ENCODE measurements at places on chromosomes 6 and 20.

DNA sequence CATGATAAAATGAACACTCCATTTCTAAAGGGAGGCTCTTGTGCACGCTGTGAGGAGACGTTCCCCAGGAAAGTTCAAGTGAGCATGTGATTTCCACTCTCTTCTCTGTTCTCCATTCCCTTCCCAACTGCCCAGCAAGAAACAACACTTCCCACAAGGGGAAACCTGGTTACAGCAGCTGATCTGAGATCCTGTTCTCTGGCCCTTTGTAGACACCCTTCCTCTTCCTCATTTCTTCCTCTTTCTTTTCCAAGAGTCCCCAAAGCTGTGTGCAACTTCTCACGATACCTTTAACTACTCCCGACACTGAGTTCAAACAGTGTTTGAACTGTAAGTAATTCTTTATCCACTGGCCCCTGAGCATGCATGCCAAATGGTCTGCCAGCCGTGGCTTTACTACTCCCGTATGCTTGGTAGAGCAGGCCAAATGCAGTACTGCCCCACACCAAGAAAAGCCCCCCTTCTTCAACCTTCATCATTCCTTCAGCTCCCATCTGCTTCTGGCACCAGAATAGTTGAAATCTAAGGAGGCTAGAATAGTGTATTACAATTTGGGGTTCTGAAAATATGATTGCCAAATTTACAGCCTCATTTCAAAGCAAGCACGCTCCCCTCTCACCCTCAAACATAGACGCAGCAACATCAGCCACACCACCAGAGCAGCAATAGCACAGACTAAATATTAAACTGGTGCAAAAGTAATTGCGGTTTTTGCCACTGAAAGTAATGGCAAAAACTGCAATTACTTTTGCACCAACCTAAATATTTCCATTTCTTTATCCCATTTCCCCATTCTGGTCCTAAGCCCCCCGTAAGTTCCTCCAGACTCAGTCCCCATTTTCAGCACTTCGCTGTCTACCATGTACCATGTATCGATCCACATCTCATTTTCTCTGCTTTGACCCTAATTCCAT is 4.3 kb downstream of the HLA-DMB start:
- DNase-seq, result no peak

- DNase-seq, result no peak
Measured at GRCh38 chr20:38703526-38703925, 20.8 kb upstream of the SLC32A1 start.

- no peak for DNase-seq
Measured at GRCh38 chr6:116444092-116444491, 17.1 kb upstream of the CALHM6 start.

GRCh38 chr6:87182321-87182720 is 27.0 kb downstream of the ZNF292 start:
- no peak for DNase-seq

- DNase-seq, result no peak
Measured at GRCh38 chr6:127737768-127738167, 160.8 kb downstream of the C6orf58 start.

GRCh38 chr6:133245422-133245903 is 4.3 kb downstream of the EYA4 start:
- DNase-seq, result no peak

GRCh38 chr6:126747728-126748540 is 370.5 kb upstream of the RSPO3 start:
- no peak for DNase-seq

GRCh38 chr6:36120979-36121786 is 9.1 kb upstream of the MAPK13 start:
- DNase-seq, result peak; percentile 42

GRCh38 chr6:66226109-66226508 is 519.1 kb upstream of the EYS start:
- no peak for DNase-seq

DNA sequence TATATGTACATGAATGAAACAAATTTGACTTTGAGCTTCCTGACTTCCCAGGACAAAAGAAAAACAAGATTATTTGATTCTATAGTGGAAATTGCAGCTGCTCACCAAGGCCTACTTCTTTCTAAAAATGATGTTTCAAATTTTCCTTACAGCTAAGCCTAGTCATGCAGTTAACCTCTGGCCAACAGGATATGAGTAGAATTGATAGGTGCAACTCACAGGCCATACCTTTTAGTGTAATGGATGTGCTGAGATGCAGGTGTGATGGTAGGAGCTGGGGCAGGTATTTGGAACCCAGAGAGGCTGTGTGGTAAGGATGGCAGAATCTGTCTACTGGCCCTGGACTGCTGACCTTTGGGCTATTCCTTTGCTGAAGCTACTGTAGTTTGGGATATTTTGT is 230.9 kb upstream of the PREP start:
- no peak for DNase-seq

GRCh38 chr6:34887753-34888513 is at the start of gene TAF11:
Gene TAF11 (minus strand): TSS chr6:34888042. CDS start chr6:34887957, 85 bp downstream.
- DNase-seq, result peak; percentile 86

DNA sequence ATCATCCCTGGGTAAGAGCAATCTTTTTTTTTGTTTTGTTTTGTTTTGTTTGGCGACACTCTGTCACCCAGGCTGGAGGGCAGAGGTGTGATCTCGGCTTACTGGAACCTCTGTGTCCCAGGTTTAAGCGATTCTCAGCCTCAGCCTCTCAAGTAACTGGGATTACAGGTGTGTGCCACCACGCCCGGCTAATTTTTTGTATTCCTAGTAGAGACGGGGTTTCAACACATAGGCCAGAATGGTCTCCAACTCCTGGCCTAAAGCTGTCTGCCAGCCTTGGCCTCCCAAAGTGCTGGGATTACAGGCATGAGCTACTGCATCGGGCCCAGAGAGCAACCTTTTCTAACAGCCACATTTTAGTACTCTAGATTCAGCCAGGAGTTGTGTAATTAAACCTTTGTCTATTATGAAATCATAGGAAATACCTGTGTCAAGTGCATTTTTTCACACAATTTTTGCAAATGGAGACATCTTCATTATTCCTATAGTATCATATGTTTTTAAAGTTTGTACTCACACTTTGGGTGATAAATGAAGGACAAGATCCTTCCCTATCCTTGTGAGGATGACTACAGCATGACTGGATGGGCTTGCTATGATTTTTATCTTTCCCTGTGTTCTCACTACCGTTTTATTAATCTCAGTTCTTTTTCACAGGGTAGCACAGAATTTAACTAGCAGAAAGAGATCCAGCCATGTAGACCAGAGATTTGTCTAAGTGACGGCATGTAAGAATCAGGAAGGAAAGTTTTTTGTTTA is 82.6 kb downstream of the OR2B2 start:
- DNase-seq, result no peak

- DNase-seq, result no peak
Measured at GRCh38 chr20:13105039-13105438, 96.3 kb downstream of the SPTLC3 start.

DNA sequence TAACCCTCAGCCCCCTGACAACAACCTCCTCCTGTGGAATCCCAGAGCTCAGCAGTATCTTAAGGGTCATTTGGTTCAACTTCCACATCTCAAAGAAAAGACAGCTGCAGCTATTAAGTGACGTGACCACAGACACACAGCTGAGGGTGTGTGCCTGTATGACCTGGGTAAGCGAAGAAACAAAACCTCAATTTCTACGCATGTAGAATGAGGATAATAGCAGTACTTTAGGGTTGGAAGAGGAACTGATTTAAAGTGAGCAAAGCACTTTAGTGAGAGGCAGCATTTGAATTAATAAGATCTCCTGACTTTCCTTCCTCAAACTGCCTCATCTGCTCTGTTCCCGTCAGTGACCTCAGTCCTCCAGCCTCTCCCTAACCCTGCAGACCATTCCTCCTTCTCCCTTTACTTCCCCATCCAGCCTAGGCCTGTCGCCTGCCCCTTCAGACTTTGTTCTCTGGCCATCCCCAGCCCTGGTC is 6.8 kb upstream of the ARMC2 start:
- DNase-seq, result no peak

- no peak for DNase-seq
Measured at GRCh38 chr6:41257369-41258195, 28.9 kb downstream of the TREM1 start.

DNA sequence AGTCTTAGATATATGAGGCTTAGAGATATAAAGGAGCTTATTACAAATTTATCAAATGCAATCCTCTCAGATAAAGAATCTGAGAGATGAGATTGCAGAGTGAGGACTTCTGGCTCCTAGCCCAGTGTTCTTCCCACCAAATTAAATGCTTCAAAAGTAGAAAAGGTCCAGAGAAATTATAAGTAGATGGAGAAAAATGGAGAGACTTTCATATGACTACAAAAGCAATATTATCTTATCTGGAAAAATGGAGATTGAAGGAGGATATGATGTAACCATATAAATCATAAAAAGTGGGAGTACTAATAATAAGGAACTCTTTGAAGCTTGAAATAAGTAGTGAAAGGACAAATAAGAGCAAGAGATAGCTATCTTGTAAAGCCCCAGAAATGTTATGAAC is 2.8 kb downstream of the KCTD20 start:
- DNase-seq, result no peak

- no peak for DNase-seq
Measured at GRCh38 chr20:8213831-8214587, 81.9 kb downstream of the PLCB1 start.

DNA sequence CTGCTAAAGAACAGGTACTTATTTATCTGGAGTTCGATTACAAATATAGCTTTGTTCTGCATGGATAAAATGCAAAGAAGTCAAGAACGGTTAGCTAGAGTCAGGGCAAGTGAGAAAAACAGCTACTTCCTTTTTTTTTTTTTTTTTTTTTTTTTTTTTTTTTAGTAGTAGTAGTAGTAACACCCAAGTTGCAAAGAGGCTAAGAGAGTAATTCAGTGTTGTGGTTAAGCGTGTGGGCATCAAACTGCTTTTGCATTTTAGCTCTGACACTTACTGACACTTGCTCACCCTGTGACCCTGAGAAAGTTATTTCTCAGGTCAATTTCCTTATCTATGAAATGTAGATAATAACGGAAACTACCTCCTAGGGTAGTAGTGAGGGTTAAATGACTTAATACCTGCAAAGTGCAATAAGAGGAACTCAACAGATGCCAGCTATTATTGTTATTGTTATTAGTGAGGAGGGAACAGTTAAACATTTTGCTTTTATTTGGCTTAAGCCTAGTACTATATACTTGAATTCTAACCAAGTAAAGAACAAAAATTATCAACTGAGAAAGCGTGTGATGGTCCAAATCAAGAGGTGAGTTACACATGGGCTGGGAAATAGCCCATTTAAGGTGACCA is 86.7 kb upstream of the BACH2 start:
- DNase-seq, result no peak

- no peak for DNase-seq
Measured at GRCh38 chr6:74871757-74872156, 334.1 kb downstream of the COL12A1 start.

GRCh38 chr20:9032758-9033157 is 36.1 kb upstream of the PLCB4 start:
- DNase-seq, result no peak

GRCh38 chr6:27145731-27146455 is 101.6 kb upstream of the PRSS16 start:
- peak; percentile 68 for DNase-seq

DNA sequence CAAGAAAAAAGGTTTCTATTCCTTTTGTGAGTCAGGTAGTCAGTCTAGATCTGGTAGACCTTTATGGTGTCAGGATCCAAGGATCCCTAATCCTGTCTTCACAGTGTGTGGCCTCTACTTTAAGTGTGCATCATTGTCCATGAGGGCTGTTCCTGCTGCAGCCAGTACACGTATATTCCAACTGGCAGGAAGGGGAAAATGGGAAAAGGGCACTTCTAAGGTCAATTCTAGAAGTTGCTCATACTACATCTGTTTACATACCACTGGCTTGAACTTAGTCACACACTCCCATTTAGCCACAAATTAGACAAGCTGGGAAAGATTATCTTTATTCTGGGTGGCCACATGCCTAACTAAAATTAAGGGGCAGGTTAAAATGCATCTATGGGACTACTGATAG is 9.7 kb upstream of the MMS22L start:
- DNase-seq, result no peak

DNA sequence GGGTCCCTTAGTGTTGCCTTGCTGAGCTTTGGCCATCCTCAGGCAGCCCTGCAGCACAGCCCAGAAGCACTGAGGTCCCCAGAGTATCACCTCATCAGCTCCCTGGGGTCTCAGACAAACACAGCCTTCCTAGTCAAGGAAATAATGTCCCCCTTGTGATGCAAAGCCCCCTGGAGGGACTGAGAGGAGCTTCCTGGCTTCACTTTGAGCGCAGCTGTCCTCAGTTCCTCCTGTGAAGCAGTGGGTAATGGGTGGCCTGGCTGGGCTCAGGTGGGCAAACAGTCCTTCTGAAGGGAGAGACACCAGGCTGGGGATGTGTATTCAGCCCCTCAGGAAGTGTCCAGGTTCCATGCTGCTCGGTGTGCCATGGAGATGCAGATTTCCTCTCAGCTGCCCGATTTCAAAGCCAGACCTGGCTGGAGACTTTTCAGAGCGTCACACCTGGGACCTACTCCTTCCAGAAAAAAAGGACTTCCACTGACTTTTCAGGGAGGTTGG is 79.2 kb upstream of the FOXA2 start:
- DNase-seq, result no peak

- DNase-seq, result no peak
Measured at GRCh38 chr20:61588411-61589385, 336.6 kb downstream of the CDH4 start.

DNA sequence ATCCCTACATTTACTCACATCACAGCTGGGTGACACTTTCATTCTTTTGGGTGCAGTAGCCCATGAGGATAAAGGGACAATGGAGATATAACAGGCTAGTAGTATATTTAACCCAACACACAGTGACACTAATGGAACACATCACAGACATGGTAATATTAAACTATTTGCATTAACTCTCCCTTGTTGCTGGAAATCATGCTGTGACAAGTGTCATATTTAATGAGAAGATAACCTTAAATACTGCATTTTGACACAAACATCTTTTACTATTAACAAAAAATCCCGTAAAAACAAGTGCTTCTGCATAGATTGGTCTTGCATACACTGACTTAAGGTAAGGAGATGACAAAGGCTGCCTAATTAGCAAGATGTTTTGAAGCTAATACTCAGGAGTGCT is 45.5 kb downstream of the CNR1 start:
- DNase-seq, result no peak

DNA sequence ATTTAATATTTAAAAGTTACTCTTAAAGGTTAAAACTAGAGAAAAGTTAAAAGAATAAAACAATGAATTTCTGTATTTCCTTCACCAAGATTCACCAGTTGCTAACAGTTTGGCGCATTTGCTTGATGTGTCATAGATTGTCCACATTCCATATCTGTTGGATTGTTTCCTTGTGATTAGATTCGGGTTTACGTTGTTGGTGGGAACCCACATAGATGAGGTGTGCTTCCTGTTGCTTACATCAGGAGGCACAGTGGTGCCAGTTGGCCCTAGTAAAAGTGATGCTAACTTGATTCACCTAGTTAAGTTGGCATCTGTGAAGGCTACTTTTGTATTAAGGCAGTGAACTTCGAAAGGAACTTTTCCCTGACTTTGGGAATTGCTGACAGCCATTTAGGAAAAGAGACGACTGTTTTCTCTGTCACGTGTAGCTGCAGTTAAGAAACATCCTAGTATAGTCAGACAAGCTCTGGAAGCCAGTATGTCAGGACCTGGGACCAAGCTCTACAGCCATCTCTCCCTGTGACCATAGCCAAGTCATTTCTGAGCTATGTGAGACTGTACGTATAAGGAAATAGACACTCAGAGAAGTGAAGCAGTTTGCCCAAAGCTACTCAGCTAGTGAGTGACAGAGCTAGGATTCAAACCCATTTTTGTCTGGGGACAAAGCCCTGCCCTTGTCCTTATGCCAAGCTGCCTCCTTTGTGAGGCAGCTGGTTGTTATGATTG is 49.0 kb downstream of the PPARD start:
- no peak for DNase-seq

- DNase-seq, result no peak
Measured at GRCh38 chr6:2615251-2615650, 135.5 kb downstream of the MYLK4 start.

Measured in stimulated activated CD4-positive, alpha-beta T cell treated with anti-CD3 and anti-CD28 coated beads, Interleukin-12 subunit alpha, Interleukin-12 subunit beta, amount 100 ng/mL, for 48 hours (primary cell).